CD8-positive, alpha-beta memory T cell (primary cell): ENCODE measurements at places on chromosomes 2 and 18. TPM values are rescaled to one million over a fixed set of nuclear protein-coding genes. Genes with fewer than 3 reads are reported as not detected.

GRCh38 chr2:9755008-9755407 is 88.3 kb upstream of the TAF1B start:
- no peak for DNase-seq

- no peak for DNase-seq
These were observed 131.9 kb downstream of the GLI2 start for GRCh38 chr2:120867290-120868241.

Gene COL5A2
- total RNA-seq, result 0.66 TPM

Gene CNTNAP5
- not detected for total RNA-seq

Gene RNF152
- 0.13 TPM for total RNA-seq

DNA sequence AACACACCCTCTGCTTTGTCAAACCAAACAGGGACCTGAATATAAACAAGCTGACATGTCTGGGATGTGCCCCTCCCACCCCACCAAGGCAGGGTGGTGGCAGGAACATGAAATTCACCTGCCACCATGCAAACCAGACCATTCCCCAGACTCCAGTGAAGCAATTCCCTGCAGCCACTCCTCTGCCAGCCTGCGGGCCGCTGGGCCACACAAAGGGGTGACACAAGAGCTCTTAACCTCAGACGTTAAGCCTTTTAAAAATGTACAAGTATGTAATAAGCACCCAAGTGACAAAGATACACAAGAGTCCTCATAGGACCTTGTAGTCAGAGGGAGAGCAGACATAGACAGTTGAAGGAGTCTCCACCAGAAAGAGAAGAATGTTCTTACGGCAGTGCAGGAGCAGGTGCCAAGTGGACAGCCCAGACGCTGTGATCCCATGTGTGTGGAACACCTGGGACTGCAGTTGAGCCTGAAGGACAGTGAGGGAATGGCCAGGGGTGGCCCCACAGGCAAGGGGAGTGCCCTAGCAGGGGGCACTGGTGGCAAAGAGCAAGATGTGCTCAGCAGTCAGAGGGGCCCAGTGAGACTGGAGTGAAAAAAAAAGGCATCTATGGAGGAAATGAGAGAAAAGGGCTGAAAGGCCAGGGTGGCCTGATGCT is 36.9 kb downstream of the CRACDL start:
- no peak for DNase-seq

GRCh38 chr2:74537140-74537539 is 7.4 kb downstream of the HTRA2 start:
- no peak for DNase-seq

GRCh38 chr18:57839942-57840381 is 36.8 kb upstream of the ATP8B1 start:
- DNase-seq, result no peak

DNA sequence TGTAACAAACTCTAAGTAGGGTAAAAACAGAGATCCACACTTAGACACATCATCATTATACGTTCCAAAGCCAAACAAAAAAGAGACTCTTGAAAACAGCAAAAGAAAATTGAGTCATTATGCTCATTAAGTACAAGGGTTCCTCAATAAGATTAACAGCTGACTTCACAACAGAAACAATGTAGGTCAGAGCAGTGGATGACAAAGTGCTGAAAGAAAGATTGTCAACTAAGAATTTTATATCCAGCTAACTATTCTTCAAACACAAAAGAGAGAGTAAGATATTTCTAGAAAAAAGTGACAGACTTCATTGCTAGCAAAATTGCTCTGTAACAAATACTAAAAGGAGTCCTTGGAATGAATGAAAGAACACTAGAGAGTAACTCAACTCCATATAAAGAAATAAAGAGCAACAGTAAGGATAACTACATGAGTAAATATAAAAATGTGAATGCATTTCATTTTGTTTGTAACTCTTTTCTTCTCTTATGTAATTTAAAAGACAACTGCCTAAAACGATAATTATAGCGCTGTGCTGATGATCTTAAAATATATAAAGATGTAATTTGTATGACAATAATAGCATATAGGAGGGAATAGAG is 23.8 kb upstream of the DNER start:
- DNase-seq, result no peak

DNA sequence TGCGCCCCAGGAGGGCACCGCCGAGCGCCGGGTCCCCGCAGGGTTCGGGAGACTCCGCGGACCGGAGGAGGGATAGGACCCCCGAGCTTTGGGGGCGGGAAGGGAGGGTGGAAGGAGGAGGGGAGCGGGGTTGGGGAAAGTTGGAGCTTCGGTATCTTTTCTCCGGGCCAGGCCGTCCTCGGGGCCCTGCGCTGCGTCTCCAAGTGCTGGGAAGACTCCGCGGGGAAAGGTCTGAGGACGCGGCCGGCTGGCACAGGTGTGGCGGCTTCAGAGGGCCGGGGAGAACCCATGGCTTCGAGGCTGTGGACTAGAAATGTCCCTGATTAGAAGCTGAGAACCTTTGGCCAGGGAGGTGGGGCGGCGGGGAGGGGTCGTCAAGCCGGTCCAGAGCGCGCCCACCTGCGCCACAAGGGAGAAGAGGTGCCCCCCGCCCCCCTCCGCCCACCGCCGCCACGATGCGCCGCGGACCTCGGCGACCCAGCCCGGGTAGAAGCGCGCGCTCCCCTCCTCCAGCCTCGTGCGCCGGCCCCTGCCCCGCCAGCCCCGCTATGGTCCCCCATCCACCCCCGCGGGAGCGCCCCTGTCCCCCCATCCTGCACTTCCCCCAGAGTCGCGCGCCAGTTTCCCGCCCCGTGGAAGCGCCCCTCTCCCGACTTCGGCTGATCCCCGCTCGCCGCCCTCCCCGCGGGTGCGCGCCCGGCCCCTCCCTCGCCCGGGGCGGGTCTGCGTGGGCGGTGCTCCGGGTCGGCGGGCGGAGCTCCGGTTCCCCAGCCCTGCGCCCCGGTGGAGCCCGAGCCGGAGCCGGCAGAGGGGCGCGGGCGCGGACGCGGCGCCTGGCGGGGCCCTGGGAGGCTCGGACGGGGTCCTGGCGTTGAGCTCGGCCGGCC is at the start of gene SNTG2:
Gene SNTG2, plus strand, starts transcription at position 770 of the 887 bp plus-strand sequence. CDS start 148 bp downstream, outside the sequence.
- peak; percentile 72 for DNase-seq

DNA sequence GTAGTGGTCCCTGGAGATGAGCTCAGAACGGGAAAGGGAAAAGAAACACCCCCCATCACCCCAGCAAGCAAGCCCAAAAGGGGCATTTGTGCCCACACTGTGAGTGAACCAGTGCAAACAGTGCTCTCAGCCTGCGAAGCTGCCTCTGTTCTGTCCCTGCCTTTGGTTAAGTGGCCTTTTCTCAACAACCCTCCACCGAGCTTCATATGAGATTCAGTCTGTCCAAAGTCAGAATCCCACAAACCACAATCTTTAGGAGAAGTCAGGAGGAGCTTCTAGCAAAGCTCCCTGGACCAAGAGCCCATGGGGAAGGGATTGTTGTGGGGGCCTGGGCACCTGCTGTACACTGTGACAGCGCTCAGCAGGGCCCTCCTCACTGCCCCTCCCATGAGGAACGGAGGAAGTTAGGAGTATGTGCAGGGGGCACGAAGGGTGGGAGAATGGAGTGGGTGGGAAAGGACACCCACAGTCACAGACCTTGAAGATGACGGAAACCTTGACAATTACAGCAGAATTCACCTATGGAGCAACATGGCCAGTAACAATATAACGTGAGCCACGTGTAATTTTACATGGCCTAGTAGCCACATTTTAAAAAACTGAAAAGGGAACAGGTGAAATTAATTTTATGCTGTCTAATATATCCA is 119.5 kb downstream of the SMAD7 start:
- no peak for DNase-seq

Gene CRYGD
- not detected for total RNA-seq

DNA sequence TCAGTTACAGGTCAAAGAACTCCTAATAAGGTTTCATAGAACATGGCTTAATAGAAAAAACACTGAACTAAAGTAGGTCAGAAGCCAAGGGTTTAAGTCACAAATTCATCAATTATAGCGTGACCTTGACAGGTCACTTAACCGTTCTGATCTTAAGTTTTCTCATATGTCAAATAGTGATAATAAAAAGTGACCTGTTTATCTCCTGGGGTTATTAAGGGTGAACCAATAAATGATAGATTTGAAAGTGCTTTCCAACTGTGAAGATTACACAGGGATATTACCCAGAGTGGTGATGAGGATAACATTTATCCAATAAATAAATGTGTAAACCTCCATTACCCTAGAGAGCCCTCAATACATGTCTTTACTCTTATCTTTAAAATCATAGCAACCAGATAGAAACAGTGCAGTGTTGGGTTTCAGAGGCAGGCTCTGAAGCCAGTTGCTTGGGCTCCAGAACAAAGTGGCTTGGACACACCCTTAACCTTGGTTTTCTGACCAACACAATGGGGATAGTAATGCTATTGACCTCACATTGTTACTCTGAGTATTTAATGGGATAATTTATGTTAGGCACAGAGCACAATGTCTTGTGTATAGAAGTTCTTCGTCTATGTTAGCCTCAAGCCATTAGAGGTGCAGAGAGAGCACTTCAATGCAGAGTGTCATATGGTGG is 48.6 kb downstream of the KLHL14 start:
- DNase-seq, result no peak

Gene SLC1A4
- 21.2 TPM for total RNA-seq

DNA sequence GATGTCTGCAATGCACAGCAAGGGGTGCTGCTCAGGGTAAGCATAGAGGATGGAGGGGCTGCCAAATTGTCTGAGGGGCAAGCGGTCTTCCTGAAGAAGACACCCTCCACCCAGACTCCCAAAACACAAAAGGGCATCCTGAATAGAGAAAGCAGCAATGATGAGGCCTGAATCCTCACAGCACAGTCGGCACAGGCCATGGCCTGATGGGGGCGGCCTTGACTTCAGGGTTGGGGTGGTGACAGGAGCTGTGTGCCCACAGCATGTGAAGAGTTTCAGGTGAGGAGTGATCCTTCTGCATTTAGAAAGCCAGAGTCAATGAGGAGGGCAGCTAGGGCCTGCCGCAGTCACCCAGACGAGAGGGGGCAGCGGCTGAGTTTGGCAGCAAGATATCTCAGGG is 159.4 kb downstream of the GALNT14 start:
- no peak for DNase-seq

Gene SPC25
- total RNA-seq, result 27.7 TPM

Gene LBX2
- 0.38 TPM for total RNA-seq

GRCh38 chr2:59938181-59938580 is 615.3 kb downstream of the BCL11A start:
- DNase-seq, result no peak

DNA sequence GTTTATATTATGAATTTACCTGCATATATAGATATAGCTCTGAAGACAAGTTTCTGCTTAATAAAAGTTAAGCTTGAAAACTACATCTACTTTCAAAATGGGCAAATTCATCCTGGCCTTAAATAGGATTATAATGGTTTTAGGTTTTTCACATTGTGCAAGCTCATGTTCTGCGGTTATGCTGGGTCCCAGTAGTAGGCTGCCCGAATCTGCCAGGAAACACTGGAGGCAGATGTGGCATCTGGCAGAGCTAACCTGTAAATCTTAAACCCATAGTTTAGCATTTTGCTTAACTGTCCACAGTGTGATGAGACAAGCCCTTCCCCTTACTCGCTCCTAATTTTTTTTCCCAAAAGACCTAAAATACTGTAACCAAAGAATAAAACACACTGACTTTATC is 234.2 kb downstream of the TCF4 start:
- no peak for DNase-seq

Gene NDC80
- 44.4 TPM for total RNA-seq

GRCh38 chr2:215847718-215848117 is 165.6 kb downstream of the MREG start:
- DNase-seq, result no peak

- DNase-seq, result no peak
These were observed 85.1 kb downstream of the PPP1R1C start for GRCh38 chr2:182070736-182071135.

DNA sequence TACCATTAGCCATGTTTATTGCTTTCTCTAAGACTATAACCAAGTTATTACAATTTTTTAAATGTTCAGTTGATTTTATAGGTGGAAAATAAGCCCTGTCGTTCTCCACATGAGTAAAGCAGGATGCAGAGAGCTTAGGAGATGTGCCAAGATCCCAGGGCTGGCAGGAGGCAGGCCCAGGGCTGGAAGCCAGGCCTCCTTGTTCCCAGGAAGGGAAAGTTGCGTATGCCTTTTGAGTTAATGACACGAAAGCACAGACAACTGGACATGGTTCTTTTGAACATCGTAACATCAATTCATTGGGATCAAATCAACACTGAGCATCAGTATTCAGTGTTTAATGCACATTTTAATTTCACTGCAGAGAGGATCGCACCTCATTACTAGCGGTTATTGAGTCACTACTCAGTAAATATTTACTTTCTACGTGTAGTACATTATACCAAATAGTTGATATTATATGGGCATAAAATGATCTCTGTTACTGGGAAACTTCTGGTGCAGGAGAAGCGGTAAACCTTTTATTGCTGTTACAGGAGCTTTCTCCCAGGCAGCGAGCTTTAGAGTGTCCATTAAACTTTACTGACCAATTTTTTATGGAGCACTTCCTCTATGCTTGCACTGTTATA is 60.0 kb downstream of the RNF144A start:
- no peak for DNase-seq

Gene SMYD1
- not detected for total RNA-seq

DNA sequence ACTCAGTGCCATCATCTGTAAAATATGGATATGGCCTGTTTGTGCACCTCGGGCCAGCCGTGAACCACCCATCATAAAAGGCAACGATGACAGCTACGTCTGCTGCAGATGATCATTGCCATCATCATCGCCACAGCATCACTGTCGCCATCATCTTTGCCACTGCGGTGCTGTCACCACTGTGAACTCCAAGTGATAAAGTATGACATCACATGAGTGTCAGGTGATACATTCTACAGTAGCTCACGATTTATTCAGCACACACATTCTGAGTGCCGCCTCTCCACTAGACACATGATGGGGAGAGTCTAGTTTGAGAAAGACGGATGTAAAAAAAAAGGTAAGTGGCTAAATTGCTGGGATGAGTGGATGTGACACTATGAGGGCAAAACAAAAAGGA is 755.4 kb upstream of the RAB6C start:
- DNase-seq, result no peak

- no peak for DNase-seq
These were observed 6.0 kb downstream of the IGFBP5 start for GRCh38 chr2:216689397-216689796.

GRCh38 chr2:178450524-178450773 is 526 bp downstream of the PRKRA start:
- no peak for DNase-seq

DNA sequence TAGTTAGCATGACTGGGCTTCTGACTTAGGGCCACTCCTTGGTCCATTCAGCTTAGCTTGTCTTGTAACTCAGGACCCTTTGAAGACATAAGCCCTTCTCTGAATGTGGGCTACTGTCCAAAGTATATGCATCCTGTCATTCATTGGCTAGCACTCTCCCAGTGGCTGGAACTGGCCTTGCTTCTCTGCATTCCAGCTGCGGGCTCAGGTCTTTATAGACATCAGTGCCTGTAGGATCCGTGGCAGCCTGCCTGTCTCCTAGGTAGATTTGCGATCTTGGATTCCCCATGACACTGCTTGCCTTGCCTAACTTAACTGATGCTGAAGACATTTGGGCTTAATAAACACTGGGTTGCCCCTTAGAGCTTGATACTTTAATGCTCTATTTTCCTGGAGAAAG is 170.1 kb downstream of the DCC start:
- DNase-seq, result no peak

- DNase-seq, result no peak
These were observed 9.6 kb upstream of the ALPK2 start for GRCh38 chr18:58638441-58638840.

GRCh38 chr18:22167471-22168241 is 1.7 kb upstream of the GATA6 start:
- DNase-seq, result no peak

Gene STAT4
- 53.0 TPM for total RNA-seq
